ENCODE measurements at places on chromosomes 3 and 15. TPM values are rescaled to one million over a fixed set of nuclear protein-coding genes. Genes with fewer than 3 reads are reported as not detected.

The SAMD7 gene
- polyA plus RNA-seq: not detected

The TRIM59 gene
- polyA plus RNA-seq: 22.6 TPM

DNA sequence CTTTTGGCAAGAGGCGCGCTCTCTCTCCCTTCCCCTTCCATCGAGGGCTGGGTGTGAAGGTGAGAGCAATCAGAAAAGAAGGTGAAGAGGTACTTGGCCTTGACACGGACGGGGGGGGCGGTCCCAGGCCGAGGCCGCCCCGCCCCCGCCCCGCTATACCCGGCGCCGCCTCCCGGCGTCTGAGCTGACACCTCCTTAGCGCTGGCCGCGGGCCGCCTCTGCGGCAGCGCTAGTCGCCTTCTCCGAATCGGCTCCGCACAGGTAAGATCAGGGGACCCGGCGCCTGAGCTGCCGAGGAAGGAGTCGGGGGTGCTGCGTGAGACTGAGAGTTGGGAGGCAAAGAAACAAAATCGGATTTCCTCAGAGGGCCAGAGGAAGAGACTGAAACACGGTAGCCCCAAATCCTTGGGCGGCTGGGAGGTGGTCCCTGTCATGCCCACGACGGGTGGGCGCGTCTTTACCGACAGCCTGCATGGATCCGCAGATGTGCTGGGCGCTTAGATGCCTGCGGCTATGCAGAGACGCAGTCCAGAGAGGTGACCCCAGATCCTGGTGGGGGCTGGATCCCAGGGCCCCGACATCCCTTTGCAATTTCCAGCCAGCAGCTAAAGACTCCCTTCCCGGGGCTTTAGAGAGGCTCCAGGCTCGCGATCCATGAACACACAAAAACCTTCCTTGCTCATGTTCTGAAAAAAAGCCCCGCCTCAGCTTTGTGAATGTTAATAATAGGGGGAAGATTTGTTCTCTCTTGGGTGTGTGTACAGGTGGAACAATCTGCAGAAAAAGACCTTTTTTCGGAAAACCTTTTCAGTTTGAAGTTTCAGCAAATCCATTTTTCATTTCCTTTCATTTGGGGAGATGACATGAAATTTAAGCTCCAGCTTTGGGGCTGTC lies at the start of gene ENTPD3:
ENTPD3 (plus strand) TSS at position 184 of the 894 bp plus-strand sequence. CDS start 874 bp downstream, outside the sequence.
- DNase-seq: no peak

- no peak for DNase-seq
Observed at GRCh38 chr3:14397940-14398796, 4.2 kb upstream of the SLC6A6 start.

GRCh38 chr3:100103558-100104441 lies 10.5 kb downstream of the FILIP1L start:
- DNase-seq: no peak

GRCh38 chr3:35635407-35635806 lies 3.9 kb upstream of the ARPP21 start:
- DNase-seq: no peak

DNA sequence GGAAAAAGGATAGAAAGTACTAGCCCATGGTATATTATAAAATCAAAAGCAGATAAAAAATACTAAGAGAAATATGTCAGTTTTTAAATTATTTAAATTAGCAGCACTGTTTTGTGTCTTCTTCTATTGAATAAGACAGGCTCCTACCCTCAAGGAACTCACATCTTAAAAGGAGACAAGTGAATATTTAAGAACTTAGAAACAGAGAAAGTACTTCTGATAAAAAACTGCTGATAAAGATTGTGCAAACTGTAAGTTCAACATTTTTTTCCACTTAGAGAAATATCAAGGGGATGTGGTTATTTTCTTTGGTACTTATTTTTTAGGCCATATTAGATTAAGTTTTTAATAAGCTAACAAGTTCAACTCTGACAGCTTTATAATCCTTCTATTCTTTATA lies 3.0 kb upstream of the ANKRD28 start:
- DNase-seq: no peak

GRCh38 chr3:24341668-24342067 lies 153.0 kb downstream of the THRB start:
- DNase-seq: no peak

The TMEM207 gene
- not detected for polyA plus RNA-seq

The PP2D1 gene
- 0.34 TPM for polyA plus RNA-seq

- no peak for DNase-seq
Observed at GRCh38 chr3:58341376-58341775, 8.7 kb downstream of the PXK start.

DNA sequence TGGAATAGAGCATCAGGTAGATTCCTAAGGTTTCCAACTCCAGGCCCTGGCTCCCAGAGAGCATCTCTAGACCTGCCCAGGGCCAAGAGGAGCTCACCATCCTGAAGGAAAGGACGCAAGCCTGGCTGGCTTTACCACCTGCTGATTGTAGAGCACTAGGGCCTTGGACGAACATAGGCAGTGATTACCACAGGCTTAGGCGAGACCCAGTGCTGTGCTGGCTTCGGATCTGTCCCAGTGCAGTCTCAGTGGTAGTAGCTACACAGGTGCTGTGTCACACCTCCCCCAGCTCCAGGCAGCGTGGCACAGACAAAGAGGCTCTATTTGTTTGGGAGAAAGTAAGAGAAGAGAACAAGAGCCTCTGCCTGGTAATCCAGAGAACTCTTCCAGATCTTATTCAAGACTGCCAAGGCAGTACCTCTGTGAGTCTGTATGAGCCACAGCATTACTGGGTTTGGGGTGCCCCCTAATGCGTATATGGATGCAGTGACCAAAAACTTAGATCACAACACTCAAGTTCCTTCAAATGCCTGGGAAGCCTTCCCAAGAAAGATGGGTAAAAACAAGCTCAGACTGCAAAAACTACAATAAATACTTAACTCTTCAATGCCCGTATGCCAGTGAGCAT lies 25.4 kb downstream of the ISG20 start:
- DNase-seq: peak; percentile 44

- no peak for DNase-seq
Observed at GRCh38 chr15:57948351-57949289, 116.9 kb downstream of the ALDH1A2 start.

- no peak for DNase-seq
Observed at GRCh38 chr3:133853063-133853924, 42.4 kb downstream of the RAB6B start.

GRCh38 chr3:127077505-127078064 lies 94.7 kb downstream of the PLXNA1 start:
- DNase-seq: no peak

GRCh38 chr3:108341911-108342310 lies 45.6 kb downstream of the HHLA2 start:
- DNase-seq: no peak

DNA sequence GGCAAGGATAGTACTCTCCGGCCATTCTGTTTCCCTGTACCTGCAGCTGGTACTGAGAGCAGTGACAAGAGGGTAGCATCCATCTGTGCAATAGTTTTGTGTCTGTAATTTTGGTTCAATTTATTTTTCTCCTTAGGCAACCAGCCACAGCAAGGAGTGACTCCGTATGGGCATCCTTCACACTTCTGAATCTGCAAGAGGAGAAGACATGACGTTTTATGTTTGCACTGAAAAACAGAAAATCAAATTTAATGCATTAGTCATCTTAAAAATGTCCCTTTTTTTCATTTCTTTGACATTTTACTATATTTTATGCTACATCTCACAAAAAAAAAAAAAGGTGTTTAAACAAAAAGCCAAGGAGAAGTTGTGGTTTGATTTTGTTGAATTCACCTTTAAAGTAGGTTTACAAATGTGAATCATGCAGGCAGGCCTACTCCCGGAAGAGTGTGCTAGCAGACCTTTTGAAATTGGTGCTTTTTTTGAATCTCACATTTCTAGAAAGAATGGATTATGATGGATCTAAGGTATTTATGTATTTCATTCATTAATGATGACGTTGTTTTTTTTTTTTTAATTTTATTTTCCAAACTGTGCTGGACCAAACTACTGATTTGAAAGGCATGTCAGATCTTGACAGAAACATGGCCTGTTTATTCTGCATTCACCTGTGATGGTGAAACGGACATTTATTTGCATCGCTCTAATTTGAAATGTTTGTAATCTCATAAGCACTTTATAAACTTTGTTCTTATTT lies 28.1 kb downstream of the IGSF10 start:
- no peak for DNase-seq

DNA sequence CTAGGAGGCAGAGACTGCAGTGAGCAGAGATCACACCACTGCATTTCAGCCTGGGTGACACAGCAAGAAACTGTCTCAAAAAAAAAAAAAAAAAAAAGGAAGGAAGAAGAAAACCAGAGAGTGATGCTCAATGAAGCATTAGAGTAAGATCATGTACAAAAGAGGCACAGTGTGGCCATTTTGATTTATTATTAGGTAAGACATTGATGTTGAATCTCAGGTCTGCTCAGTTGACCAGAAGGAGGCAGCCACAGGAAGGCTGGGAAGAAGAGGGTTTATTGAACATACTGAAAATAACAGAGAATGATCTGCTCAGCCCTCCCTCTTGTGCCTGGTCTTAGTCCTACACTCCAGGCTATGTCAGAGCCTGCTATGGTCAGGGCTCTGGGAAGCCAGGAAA lies 15.6 kb downstream of the LRRK1 start:
- no peak for DNase-seq

The MST1 gene
- polyA plus RNA-seq: 1.3 TPM

DNA sequence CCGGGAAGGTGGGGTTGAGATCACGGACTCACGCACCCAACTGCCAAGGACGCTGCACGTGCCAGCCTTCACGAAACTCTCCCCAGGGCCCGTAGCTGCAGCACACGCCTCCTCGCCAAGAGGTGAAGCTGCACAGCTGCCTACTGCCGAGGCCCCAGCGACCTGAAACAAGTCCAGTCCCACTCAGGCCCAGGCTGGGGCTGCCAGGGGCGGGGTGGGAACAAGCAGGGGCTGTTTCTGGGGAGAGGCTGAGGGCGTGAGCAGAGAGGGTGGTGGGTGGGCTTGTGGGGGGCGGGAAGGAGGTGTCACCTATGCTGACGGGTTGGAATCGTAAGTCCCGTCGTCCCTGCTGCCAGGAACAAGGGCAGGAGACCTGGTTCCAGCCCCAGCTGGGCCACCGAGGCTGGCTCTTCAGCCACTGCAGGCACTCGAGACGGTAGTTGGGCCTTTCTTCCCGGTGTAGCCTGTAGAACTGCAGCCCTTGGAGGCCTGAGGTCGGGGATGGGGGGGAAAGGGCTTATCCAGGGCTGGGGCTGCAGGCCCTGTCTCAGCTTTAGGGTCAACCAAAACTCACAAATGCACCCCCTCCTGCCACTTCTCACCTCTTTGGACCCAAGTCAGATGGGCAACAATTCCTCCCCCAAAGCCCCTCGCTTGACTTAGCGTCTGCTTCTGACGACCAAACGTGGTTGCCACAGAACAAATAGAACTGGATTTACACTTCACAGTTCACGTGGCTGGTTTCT lies 44.4 kb downstream of the MUC20 start:
- no peak for DNase-seq

DNA sequence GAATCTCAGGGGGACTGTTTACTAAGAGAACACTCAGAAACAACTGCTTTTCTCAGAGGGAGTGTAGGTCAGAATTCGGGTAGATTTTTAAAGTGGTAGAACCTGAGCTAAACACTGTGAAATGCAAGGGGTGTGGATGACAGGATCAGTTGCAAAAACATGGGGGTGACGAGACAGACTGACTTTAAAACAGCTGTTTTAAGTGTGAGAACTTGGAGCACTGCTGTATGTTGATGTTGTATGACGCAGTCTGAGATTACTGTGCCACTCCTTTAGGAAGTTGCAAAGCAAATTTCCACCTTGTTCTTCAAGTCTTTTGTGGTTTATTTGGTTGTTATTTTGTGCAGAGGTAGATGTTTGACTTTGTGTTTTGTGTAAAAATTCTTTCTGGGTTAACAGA lies 36.8 kb upstream of the DIPK2A start:
- no peak for DNase-seq

The UBAP1L gene
- 0.43 TPM for polyA plus RNA-seq

DNA sequence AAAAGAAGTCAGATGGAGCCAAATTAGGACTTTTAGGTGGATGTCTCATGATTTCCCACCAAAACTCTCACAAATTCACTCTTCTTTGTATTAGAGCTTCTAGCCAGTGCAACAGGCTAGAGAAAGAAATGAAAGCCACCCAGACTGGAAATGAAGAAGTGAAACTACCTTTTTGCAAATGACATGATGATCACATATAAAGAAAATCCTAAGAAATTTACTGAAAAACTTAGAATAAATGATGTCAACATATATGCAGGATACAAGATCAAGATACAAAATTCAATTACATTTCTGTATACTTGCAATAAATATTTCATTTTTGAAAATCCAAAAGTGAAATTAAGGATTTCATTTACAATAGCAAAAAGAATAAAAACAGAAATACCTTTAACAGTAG lies 110.8 kb downstream of the LRIG1 start:
- no peak for DNase-seq

The PLCL2 gene
- polyA plus RNA-seq: 78.9 TPM

DNA sequence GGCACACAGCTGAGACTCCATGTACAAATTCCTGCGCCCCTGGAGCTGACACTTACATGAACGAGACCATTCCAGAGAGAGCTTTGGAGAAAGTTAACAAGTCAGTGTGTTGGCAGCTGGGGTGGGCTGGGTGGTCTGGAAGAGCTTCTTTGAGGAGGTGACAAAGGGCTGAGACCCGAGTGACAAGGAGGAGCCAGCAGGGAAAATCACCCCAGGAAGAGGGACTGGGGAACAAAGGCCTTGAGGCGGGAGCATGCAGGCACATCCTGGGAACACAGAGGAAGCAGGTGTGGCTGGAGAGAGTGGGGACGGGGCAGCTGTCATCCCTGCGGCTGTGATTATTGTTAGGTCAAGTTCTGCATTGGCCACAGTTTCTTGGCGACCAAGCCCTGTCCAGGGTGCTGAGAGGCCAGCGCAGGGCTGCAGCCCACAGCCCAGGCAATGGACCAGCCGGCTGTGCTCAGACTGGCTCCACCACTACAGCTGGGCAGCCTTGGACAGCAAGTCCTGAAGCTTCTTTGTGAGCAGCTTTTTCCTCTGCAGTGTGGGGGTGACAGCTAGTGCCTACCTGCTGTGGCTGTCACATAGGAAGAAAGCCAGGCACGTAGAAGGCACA lies 34.2 kb upstream of the PRR23E start:
- no peak for DNase-seq

- no peak for DNase-seq
Observed at GRCh38 chr3:171095063-171095462, 68.5 kb upstream of the SLC2A2 start.

GRCh38 chr3:66487465-66487864 lies 13.4 kb downstream of the LRIG1 start:
- DNase-seq: no peak

DNA sequence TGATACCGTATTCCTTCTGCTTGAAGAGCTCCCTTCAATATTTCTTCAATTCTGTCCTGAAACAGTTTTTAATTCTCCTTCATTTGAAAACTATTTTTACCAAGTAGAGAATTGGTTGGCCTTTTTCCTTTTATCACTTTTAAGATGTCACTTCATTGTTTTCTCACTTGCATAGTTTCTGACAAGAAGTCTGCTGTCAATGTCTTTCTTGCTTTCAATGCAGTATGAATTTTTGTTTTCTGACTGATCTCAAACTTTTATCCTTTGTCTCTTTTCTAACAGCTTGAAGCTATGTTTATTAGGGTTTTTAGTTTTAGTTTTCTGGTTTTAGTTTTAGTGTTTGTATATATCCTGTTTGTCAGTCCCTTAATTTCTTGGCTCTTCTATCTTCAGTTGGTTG lies 364.8 kb upstream of the TPRG1 start:
- DNase-seq: no peak

GRCh38 chr3:124084022-124084881 lies 92.3 kb upstream of the ROPN1 start:
- DNase-seq: no peak

- DNase-seq: no peak
Observed at GRCh38 chr15:47386459-47386858, 330.8 kb upstream of the SEMA6D start.

- DNase-seq: no peak
Observed at GRCh38 chr3:14415501-14415900, 13.1 kb downstream of the SLC6A6 start.

The RHOV gene
- not detected for polyA plus RNA-seq
